ENCODE measurements at places on chromosomes 2 and 18.

DNA sequence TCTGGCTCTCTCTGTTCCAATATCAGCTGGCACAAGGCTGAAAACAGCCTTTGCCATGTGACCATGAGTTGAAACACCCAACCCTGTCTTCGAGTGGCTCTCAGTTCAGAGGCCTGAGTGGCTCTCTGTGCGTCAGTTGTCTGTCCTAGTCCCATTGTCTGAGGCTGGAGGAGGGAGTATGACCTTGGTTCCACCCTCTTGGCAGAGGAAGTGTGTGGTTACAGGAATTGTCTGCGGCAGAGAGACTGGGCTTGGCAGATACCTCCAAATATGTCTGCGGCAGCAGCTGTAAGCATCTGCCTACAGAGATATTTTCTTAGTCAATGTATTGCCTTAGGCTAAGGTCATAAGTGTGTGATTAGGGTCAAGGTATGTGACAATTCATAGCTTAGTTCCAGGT, 32.6 kb downstream of the CNGA3 start:
- DNase-seq, result no peak

GRCh38 chr2:134460583-134460998, 206.7 kb downstream of the MGAT5 start:
- DNase-seq, result peak; percentile 41

GRCh38 chr18:45984546-45985235, 17.6 kb upstream of the EPG5 start:
- no peak for DNase-seq

- DNase-seq, result no peak
These were observed 2.7 kb downstream of the ZAP70 start for GRCh38 chr2:97715951-97716694.

DNA sequence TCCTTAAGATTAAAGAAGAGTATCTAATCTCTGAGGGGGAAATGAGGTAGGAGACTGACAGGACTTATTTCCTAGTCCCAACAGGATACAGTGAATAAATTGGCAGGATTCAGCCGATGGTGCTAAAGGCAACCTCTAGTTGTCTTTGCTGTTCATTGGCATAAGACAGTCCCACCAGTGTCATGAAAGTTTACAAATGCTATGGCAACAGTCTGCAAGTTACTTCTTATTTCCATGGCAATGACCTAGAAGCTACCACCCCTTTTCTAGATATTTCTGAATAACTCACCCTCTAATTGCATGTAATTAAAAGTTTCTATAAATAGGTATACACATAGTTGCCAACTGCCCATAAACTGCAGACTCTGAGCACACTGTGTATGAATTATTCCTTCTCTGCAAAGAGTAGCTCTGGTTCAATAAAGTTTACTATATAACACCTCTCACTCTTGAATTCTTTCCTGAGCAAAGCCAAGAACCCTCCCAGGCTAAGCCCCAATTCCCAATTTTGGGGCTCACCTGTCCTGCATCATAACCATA, 172.7 kb upstream of the LRATD1 start:
- DNase-seq, result no peak

GRCh38 chr2:43305012-43305411, 78.6 kb upstream of the ZFP36L2 start:
- no peak for DNase-seq

DNA sequence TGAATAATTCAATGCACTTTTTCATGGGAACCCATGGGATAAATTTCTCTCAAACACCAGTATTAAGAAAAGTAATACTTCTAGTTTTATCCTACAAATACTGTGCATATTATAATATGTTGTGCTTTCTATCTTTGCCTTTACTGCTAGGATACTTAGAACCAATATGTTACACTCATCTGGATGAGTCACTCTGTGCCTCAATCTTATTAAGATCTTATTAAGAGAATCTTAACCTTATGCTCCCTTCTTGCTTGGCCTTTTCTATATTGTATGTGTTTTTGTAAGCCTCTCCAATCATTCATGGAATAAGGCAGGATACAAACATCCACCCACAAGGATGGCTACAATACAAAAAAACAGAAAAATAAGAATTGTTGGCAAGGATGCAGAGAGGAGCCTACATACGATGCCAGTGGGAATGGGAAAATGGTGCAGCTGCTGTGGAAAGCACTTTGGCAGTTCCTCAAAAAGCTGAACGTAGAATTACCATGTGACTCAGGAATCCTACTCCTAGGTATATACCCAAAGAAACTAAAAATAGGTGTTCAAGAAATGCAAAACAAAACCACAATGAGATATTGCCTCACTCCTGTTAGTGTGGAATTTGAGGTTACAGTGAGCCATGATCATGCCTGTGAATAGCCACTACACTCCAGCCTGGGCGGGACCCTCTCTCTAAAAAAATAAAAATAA, 10.7 kb upstream of the TWSG1 start:
- no peak for DNase-seq

DNA sequence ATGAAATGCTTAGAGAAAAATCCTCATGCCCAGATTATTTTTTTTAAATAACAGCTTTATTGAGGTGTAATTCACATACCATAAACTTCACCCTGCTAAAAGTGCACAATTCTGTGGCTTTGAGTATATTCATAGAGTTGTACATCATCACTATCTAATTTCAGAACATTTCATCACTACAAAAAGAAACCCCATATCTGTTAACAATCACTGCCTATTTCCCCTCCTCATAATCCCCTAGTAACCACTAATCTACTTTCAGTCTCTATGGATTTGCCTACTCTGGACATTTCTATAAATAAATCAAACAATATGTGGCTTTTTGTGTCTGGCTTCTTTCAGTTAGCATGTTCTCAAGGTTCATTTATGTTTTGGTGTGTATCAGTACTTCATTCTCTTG, 51.4 kb downstream of the OSBPL1A start:
- no peak for DNase-seq

DNA sequence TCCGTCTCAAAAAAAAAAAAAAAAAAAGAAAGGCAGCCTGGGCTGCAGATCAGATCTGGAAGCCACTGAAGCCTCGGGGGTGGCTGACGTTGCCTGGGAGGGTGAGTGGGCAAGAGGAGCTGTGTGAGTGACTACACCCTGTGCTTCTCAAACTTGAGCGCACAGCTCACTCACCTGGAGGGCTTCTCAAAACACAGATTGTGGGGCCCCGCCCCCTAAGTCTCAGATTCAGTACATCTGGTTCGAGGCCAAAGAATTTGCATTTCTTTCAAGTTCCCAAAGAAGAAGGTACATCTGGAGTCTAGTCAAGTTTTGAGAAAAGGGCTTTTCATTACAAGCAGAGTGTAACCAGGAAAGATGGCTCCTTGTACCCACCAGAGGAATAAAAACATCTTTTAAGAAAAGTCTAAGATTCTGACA, 97.7 kb upstream of the CAB39 start:
- no peak for DNase-seq

DNA sequence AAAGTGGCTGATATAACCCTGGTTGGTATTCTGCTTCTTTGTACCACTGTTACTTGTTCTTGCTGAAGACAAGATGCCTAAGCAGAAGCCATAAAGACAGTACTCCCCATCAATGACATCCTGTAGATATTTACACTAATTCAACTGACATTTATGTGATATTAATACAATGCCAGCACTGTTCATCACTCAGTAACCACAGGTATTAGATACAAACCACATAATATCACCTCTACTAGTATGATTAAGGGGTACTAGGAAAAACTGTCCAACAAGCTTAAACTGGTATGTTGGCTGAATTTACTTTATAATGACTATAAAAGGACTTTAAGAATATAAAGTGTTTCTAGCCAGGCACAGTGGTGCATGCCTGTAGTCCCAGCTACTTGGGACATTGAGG, 65.8 kb downstream of the RTN4 start:
- DNase-seq, result no peak

DNA sequence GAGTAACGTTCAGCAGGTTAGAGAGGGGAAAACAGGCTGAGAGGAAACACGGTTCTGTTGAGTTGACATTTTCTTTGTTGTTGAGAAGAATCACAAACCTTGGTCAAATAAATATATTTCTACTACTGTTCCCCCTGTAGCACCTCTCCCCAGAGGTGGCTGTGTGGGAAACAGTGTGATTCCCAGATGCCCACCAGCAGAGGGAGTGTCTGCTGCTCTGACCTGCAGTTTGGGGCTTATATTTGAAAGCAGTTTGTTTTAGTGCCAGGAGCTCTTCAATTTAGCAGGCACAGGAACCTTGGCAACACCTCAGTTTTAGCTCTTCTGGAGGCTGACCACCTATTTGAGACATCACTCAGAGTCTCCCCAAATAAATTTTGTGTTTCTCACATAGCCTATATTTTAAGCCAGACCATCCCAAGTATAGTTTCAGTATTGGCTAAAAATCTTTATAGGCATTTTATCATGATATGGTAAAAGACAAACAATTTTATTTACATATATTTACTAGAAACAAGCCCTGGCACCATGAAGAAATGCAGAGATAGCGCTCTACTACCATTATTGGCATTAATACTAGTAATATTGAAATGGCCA, 75.7 kb downstream of the PIK3C3 start:
- DNase-seq, result no peak

DNA sequence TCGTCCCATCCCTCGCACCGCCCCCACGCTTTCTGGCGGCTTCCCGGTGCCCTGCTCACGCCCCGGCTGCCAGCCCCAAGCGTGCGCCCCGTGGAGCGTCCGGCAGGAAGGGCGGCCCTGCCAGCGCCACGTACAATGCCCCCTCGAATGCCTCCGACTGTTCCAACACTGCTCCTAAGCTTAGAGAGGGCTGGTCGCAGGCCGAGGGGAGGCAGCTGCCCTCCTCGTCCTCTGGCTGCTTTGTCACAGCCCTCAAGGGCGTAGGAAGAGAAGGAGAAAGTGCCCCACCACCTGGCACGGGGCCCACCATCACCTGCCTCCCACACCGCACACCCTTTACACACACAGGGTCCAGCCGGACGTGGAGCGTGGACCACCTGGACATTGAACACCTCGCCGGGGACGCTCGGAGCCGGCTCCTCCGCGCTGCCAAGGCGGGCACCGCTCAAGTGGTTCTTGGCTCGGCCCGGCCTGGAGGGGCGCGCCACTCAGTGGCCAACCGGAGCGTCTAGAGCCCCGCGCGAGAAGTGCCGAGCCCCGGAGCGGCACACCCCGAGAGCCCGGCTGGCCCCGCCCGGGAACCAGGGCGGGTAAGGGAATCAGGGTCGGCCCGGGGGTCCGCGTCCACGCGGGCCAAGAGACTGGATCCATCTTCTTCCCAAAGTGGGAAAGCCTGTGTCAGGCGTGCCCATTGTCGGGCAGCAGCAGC, 830 bp downstream of the DNER start:
- no peak for DNase-seq

DNA sequence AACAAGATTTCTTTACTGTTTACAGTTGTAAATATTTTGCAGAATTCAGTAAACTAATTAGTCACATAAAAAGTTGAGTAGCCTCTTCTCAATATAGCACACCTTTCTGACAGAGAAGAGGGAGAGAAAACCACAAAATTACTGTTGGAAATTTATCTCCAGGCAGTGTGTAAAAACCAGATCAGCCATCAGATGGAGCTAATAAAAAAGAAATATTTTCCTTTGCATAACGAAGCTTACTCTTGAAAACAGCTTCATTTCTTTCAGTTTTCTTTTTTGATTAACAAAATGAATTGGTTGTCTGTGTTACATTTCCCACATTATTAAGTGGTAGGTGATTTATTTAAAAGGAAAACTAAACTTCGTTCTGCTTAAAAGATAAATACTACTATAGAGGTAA, 259.3 kb upstream of the KCNJ3 start:
- DNase-seq, result no peak

- DNase-seq, result no peak
These were observed 63.5 kb upstream of the CTLA4 start for GRCh38 chr2:203804070-203804469.

DNA sequence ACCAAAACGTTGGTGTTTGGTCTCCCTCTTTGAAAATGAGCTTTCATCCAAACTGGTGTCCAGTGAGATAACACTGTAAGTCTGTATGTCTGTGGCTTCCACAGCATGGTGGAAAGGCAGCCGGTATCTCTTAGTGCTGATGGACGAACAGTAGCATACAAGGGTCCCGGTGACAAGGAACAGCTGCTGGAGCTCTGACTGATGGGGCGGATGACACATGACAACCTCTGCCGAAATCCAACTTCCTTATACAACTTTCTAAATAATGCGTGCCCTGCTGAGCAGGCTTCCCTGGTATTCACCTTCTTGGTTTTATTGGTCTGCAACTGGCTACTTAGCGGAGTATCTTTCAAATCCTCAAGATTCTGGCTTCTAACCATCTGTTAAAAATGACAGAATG, 216.2 kb downstream of the SRBD1 start:
- DNase-seq, result no peak

DNA sequence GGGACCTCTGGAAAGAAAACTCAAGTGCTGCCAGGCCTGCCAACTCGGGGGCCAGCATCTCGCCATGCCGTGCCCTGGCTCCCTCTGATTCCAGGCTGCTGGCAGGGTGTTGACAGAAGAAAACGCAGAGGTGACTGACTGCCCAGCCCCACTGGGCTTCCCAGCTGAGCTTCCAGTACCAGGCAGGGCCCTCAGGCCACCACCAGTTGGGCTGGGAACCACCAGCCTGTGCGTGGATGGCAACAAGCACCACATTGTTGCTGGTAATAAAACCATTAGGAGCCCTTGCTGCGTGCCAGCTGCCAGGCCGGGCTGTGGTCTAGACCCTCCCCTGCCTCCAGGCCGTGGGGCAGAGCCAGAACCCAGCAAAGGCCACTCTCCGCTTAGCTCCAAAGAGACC, 9.2 kb downstream of the DNMT3A start:
- DNase-seq, result no peak

DNA sequence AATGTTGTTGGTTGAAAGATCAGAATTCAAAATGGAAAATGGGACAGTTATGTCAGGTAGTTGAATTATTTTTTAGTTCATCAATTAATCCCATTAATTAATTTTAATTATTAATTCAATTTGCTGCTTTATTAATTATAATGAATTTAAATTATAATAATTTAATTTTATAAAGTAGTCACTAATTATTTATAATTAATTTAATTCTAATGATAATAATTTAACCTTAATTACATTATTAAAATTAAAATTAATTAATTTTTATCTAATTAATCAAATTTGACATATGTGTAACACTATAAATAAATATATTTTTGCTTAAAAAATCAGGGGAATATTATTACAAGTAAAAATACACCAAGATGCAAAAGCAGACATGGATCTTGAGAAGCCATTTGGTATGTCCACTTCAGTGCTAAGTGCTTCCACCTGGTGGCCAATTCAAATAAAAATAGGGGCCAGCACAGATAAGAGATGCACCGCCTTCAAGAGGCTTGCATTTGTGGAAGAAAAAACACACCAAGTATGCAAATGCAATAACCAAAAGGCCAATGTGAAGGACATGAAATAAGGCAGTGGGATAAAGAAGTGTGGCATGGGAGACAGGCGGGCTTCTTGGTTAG, 73.2 kb downstream of the MBP start:
- peak; percentile 53 for DNase-seq

GRCh38 chr18:76461692-76462325, 33.2 kb downstream of the ZNF516 start:
- no peak for DNase-seq

DNA sequence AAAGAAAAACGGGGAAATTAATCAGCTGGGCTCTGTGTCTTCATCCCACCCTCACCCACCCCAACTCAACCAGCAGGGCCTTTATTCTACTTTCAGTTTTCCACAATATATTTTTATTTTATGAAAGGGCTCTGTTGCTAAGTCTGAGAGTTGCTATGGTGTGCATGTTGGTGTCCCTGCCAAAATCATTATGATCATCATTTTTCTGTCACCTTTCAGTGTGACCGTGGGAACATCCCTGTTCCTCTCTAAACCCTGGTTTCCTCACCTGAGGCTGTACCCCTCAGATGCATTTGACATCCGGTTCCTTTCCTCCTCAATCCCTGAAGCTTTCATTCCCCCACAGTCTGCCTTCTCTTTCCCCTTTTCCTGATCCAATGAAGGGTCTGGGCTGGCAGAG, 180.5 kb downstream of the ZFP36L2 start:
- DNase-seq, result no peak

All from liver (tissue), 10 donors.